CD4-positive, alpha-beta T cell treated with Interleukin-17A for 1 hour (primary cell): ENCODE measurements at places on chromosomes 4 and X.

DNA sequence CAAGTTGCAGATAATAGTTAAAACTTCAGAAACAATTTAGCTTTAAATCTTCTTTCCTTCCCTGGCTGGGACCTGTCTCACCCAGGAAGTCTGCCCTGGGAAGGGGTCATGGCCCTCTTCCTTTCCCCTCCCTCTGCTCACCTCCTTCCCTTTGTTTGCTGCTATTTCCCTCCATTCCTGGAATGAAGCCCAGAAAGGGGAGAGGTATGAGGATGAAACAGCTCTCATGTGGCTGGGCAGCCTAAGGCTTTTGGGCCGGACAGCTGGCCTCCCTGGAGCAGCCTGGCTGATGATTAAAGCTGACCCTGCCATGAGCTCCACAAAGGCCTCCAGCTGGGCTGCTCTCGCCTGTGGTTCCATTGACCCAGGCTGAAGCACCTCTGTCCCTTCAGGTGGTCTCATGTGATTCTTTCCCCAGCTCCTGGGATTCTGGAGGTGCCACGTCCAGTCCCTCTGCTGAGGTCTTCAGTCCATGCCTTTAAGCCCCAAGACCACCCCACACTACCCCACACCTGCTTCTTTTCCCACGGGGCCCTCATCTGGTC is 202.1 kb downstream of the PTTG2 start:
- no peak for DNase-seq

- DNase-seq: no peak
These were observed 406.5 kb downstream of the IQCM start for GRCh38 chr4:149409146-149409545.

- DNase-seq: no peak
These were observed 123.4 kb upstream of the ATP6AP2 start for GRCh38 chrX:40457406-40457805.

GRCh38 chr4:118265312-118266144 is 87.3 kb downstream of the PRSS12 start:
- DNase-seq: no peak

GRCh38 chrX:30735839-30736238 is 82.6 kb downstream of the GK start:
- peak; percentile 69 for DNase-seq

GRCh38 chr4:104451573-104451972 is 43.1 kb downstream of the CXXC4 start:
- DNase-seq: no peak

- no peak for DNase-seq
These were observed 10.7 kb upstream of the PCYT1B start for GRCh38 chrX:24657671-24658386.

DNA sequence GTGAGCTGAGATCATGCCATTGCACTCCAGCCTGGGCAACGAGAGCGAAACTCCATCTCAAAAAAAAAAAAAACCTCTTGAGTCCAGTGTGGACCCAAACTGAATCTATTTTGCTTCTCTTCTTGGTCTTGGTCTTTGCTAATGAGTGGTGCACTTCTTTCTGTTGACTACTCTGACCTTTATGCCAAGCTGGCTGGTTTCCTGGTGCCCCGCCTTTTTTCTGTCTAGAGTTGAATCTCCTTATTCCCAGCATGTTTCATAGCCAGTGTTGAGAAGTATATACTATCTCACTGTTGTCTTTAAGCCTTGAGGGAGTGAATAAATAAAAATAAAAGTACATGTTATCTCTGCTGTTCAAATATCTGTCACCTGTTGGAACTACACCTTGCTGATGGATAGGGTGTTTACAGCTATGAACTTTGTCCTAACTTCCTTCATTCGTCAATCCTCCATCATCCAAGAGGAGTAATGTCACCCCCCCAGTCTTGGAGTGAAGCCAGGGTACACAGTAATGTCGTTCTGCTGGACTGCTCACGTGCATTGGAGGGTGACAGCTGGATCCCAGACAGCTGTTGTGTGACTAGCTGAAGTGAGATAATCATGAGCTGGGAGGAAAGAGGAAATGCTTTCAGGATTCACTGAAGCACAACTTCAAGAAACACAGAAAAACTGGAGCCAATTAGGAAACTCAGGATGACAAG is 99.3 kb upstream of the PRKG2 start:
- no peak for DNase-seq

- DNase-seq: no peak
These were observed 417.7 kb upstream of the GALNT7 start for GRCh38 chr4:172750910-172751309.

- no peak for DNase-seq
These were observed 34.7 kb downstream of the FRMPD3 start for GRCh38 chrX:107484002-107484726.

GRCh38 chr4:83180431-83180968 is 66.0 kb upstream of the PLAC8 start:
- DNase-seq: no peak

DNA sequence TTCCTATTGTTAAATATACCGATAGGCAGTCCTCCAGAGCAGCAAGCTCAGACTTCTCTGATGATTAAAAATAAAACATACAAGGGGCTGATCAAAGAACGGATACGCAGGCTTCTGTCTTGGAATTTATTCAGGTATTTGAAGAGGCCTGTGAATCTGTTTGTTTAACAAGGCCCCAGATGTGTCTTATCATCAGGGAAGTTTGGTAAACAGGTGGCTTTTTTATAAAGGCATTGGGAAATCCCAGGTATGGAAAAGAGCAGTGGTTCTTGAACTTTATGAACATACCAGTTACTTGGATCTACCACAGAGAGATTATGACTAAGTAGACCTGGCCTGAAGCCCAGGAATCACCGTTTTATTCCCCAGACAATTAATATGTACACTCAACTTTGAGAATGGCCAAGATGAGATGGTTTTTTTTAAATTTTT is 47.9 kb downstream of the SOWAHB start:
- no peak for DNase-seq

DNA sequence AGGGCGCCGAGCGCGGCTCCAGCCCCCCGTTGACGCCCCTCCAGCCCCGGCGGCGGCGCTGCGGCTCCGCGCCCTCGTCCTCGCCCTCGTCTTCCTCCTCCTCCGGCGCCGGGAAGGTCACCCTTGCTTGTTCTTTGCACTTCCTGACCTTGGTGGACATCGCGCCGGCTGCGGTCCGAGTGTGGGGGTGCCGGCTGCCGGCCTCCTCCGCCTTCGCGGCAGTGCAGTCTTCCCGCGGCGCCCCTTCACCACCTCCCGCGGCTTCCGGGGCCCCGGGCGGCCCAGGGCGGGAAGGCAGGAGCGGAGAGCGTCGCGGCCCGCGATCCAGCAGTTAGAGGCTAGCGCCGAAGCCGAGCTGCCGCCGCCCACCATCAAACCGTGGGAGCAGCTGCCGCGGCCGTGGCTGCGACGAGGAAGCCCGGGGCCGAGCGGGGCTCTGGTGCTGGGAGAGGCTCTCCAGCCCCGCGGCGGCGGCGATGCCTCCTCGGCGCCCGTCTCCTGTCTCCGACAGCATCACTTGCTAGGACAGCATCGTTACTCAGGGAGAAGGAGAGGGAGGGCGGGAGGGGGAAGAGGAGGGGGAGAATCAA is at the start of gene TRPC3:
TSS of gene TRPC3 (minus strand) at position 540 of the 590 bp plus-strand sequence. CDS start at position 160, 380 bp downstream.
- DNase-seq: peak; percentile 8

DNA sequence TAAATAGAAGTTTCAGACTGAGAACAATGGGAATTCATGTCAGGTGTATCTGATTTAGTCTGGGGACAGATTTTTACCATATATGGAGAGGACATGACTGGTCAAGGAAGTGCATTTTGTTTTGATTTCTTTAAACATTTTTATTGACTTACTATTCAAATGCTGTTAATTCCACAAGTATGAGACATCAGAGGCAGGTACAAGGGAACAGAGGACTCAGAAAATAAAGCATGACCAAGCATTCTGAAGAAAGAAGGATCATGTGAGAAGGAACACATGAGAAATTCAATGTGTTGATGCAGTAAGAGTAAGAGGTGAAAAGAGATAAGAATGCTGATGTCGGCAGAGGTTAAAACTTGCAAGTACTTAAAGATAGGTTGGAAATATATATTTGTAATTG is 1452.6 kb downstream of the PCDH7 start:
- DNase-seq: no peak

DNA sequence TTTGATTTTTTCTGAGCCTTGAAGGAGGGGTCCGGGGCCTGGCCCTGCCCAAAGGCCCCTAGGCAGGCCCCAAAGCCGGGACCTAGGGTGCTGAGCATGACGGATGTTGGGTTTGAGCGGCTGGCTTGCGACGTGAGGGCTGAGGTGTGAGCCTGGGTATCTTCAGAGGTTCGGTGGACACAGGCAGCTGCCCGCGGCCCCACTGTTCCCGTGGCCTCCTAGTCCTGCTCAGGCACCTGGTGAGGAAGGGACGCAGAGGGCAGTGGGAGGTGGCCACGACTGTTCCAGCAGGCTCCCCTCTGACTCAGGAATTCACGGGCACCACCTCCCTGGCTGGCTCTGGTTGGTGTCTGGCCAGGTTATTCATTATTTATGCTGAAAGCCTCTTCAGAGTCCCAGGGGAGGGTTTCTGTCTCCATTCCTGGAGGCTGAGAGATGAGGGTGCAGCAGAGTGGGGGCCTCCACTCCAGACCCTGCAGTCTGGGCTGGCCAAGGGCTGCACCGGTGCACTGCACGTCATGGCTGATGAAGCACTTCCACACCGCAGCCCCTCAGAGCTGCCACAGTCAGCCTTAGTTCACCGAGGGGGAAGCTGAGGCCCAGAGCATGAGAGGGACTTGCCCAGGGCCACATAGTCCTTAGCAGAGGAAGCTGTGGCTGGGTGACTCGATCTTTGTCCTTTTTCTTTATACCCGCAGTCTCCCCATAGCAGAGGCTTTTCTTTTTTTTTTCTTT is 2.2 kb downstream of the MSANTD1 start:
- DNase-seq: no peak

DNA sequence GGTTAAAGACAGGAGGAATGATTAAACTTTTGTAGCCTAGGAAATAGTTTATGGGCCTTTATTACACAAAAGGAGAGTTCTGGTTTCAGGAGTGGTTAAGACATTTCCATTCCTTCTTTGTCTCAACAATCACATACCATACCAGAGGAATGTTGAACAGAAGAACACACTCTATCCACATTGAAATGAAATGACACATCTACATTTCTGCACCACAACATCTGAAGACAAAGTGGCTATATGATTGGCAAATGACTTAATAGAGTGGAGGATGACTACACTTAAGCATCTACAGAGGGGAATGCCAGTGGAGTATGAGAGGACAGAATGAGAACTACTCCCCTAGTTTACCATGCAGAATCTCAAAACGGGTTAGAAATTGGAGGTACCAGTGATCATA is 8.0 kb downstream of the CYP2U1 start:
- no peak for DNase-seq

GRCh38 chr4:17709763-17710068 is 71.7 kb downstream of the FAM184B start:
- DNase-seq: no peak

DNA sequence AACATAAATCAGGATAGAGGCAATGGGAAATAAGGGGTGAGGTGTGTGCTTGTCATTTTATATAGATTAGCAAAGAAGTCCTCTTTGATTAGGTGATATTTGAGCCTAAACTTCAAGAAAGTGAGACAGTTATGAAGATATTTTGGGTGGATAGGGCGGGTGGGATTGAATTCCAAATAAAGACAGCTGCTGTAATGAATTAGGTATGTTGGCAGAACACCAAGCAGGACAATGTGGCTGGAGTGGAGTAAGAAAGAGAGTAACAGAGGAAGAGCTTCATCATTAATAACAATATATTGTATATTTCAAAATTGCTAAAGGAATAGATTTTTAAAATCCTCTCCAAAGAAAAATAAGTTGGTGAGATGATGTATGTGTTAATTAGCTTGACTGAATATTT is 91.0 kb upstream of the CENPE start:
- no peak for DNase-seq

DNA sequence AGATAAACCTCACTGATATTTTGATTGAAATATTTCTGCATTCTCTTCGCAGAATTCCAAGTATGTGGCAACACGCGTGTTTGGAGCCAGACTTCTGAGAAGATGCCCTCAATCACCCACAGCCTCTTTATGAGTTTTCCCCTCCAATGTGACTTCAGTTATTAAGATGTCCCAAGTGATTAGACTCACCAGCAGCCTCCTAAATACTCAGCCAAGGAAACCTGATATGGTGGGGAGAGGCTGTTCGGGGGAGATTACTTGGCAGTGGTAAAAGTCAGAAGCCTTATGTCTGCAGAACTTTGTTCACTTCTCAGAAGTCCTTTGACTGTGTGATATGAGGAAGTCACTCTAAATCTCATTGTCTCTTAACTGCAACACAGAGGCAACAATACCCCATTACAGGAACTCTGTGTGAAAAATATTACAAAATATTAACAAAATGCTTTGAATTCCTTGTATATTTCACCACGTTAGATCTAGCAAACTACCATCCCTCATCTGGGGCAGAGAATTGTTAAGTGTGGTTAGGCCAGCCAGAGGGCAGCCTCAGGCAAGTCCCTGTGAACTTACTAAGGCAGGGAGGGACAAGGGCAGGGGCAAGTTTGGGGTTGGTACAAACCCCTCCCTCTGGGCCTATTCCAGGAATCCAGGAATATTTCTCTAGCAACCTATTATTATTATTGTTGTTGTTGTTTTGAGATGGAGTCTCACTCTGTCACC is 151.4 kb upstream of the USP9X start:
- peak; percentile 2 for DNase-seq

DNA sequence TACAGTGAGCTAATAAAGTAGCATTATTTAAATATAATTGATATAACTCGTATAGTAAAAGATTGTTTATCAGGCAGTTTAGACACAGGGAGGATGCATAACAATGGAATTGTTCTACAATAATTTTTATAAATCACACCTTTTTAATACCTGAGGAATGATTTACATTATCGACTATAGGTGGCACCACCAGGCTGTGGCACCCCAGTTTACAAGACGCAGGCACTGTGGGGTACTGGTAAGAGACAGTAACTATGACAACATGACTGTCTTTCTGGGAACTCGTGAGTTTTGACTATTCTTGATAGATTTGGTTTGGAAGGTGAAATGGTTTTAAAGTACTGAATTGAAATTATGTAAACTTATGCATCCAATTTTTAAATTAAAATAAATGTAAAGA is 27.1 kb upstream of the STBD1 start:
- DNase-seq: peak; percentile 47

- no peak for DNase-seq
These were observed 49.7 kb upstream of the TLR3 start for GRCh38 chr4:186019269-186019668.

DNA sequence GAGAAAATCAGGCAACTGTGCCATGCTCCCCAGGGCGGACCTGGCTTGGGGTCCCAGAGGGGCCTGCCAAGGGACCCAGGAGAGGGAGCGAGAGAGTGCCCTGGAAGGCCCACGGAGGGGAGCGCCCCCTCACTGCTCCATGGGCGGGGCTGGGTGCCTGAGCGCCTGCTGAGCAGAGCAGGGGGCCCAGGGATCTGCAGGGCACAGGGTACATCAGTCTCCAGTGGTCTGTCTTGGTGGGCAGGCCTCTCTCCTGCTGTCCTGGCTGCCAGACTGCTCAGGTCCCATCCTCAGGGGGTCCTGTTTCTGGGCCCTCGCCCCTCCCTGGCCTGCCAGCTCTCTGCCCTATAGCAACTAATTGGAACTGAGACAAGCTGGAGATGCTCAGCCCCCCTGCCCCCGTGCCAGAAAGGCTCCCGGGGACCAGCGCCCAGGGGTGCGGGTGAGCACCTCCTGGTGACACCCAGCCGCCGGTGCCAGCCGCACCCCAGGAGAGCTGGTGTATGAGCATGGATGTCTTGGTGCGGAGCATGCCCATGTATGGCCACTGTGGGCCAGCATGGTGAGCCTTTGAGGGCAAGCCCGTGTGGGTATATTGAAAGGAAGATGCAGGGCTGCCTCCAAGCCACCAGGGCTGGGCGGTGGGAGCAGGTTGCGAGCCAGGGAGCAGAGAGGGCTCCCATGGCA is 1.3 kb downstream of the BGN start:
- no peak for DNase-seq
